Myocyte (in vitro differentiated cells): ENCODE measurements at places on chromosomes 5 and 9. TPM values are rescaled to one million over a fixed set of nuclear protein-coding genes. Genes with fewer than 3 reads are reported as not detected.

DNA sequence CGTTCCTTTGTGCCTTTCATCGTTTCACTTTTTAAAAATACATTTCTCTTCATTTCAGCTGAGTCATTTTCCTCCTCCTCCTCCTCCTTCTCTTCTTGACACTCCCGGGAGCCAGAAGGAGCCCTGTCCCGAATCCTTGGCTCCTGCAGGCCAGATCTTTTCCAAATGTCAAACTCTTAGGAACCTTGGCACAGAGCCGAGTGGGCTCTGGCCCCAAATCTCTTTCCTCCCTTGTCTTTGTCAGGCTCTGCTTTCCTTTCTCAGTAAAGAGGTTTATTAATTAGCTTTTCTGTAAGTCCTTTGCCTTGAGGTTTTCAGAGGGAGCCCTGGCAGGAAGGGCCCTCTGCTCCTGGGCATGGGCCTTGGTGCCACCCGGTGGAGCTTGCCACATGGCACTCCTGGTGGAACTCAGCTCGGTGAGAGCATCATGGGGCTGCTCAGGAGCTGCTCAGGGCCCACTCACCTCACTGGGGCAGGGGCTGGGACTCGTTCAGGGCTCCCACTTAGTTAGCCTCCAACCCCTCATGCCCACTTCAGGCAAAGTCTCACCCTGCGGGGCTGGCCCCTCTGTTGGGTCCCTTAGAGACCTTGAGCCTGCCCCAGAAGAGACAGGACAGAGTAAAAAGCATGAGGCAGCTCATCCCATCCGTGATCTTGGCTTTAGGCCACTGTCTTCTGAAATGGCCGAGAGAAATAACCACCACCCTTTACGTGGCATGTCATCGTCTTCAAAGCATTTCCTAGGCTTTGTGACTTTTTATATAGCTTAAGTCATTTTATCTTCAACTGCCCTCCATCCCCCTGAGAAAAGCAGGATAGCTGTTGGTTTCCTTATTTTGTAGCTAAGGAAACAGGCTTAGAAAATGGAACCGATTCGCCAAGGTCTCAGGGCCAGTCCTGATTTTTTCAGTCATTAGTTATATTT, 17.1 kb downstream of the STC2 start:
- peak; percentile 33 for DNase-seq

Gene TMEM252
- total RNA-seq = not detected in 2 replicates

DNA sequence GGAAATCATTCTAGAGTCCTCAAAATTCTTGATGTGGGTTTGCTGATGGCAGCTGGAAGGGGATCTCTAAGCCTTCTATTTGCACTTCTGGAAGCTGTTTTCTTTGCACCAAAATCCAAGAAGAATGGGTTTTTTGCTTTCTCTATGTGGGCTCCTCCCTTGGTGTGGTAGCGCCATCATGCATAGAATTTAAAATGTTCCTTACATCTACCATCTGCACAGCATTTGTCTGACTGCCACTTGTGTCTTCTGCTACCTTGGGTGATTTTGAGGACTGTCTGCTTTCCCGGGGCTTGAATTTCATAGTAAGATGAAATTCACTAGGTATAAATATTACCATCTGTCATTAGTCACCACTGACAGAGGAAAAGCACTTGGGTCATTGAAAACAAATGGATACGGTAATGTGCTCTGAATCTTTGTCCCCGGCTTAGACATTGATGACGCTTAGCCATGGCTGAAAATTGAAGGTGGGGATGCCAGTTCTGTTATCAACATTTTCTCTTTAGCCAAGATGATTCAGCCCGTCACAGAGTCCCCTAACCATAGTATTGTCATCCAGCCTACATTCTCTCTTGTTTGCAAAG, 30.0 kb downstream of the SNX30 start:
- DNase-seq = peak; percentile 10

Gene PLPPR1
- total RNA-seq = 0.31 and 1.2 TPM in 2 replicates

Gene KLF4
- 4.9 and 7.8 TPM in 2 replicates for total RNA-seq

DNA sequence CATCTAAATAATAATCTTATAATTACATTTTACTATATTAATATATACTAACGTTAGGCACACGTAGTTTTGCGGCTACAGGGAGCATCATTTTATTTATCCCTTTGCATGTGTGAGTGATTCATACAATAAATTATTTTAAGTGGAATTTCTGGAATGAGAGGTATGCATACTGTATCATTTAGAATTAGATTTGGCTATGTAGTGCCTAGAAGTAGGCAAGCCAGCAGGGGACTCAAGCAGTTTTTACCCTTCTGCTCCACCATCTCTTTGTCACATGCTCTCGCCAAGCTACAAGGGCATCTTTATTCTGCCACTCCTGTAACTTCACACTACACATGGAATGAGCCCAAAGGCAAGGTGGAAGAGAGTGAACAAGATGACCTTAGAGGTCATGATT, 60.8 kb downstream of the MEGF10 start:
- DNase-seq = peak; percentile 34

Gene C1QTNF2
- total RNA-seq = 2.5 and 3.3 TPM in 2 replicates

- no peak for DNase-seq
Observed at GRCh38 chr5:17415321-17415758, 82.7 kb upstream of the TAF11L2 start.

DNA sequence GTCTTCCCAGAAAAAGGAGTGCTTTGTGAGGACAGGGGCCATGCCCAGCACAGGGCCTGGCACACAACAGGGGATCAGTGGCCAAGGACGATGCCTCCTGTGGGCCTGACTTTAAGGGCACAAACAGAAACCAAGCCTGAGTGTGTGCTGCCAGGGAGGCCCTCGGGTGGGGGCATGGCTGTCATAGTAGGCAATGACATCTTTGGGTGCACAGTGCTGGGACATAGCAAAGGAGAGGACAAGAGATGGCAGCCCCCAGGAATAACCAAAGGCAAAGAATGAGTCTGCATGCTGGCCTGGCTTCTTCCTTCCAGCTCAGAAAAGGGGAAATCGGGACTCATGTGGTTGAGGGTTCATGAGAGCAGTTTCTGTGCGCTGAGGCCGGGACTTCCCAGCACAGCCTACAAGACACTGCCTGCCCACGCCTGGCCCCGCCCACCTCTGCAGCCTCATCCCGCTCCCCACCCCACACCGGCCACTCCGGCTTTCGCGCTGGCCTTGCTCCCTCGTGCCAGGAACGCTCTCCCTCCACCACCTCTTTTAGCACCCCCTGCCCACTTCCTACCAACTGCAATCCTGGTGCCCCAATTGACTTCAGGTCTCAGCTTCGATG, 13.8 kb upstream of the LHX2 start:
- DNase-seq = no peak

GRCh38 chr9:112348257-112349007, 15.0 kb upstream of the PTBP3 start:
- DNase-seq = peak; percentile 65

DNA sequence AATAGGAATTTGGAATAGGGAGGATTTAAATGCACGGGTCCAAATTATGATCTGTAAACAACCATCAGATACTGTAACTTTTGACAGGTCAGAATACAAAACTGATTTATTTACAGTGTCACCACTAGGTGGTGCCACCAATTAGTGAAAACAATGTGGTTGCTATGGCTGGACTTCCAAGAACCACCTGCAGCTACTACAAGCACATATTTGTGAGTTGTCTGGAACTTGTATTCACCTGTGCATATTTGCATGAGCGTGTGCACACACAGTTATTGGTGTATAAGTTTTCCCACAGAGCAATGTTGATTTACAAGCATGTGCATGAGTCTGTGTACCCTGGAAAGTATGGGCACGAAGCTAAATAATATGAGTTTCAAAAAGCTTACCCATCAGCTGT, 3.0 kb upstream of the HRCT1 start:
- DNase-seq = peak; percentile 68

Gene CDC23
- 31.6 and 33.2 TPM in 2 replicates for total RNA-seq

DNA sequence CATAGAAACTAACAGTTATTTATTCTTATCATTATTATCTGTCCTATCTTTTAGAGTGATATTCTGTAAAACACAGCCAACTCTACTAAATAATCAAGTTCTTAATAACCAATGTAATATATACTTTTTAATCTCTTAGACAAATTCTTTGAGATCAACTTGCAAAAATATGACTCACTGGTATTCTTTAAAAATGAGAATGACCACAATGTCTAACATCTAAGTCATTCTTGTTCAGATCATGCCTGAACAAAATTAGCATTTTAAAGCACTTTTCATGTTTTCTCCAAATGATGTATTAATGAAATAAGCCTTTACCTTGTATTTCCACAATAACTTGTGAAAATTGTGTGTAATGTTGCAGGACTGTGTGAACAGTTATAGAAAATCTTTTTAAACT, 356.9 kb upstream of the RGMB start:
- no peak for DNase-seq

GRCh38 chr5:14201325-14202045, 58.3 kb downstream of the TRIO start:
- no peak for DNase-seq

- no peak for DNase-seq
Observed at GRCh38 chr9:112890106-112891081, at the start of gene SLC46A2. Gene SLC46A2 (minus strand): TSS chr9:112890876. CDS start chr9:112890681, 195 bp downstream.

DNA sequence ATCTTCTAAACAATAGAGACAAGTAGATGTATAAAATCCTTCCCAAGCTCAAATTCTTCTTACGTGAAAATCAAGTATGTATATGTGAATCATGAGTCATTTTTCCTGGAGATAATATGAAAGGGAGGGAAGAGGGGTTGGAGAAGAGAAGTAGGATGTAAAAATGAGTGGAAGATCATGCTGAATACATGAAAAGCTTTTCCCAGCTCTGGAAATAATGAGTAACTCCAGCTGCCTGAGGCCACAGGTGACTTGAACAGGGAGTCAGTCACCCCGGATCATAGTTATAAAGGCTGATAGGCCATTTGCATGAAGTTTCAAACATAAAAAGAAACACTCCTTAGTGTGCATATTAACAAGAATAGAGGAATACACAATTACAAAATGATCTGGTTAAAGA, 486.7 kb downstream of the EFNA5 start:
- peak; percentile 9 for DNase-seq

Gene ATG10
- total RNA-seq = 8.2 and 10.7 TPM in 2 replicates

Gene ADGRD2
- total RNA-seq = not detected in 2 replicates

DNA sequence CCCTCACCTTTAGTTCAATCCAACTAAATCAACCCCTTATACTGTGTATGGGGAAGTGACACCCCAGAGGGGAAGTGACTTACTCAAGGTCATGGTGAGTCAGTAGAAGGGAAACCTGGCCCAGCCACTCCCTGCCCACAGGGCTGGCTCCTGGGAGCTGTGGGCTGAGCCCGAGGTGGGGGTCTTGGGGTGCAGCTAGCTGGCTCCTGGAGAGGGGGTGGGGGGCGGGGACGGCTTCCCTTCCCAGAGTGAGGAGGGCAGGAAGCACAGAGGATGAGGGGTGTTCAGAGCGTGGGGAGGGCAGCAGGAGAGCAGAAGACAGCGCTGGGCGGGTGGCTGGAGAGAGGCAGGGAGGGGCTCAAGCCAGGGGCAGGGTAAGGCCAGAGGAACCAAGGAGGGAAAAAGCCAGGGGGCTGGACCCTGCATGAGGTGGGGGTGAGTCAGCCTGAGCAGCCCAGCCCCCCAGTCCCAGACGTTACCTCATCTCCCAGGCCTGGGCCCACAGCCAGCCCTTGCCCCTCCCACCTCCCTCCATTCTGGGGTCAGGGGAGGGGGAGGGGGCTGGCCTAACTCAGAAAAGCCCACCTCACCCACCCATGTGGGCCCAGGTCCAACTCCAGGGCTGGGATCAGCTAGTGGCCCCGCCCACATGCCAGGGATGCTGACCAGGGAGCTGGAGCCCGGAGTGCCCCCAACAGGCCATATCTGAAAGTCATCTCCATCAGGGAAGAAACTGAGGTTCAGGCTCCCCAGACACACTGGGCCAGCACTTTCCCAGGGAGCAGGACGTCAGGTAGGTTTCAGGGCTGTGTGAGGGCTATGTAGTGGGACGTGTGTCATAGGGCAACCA, 2.8 kb downstream of the PDLIM7 start:
- DNase-seq = peak; percentile 85

- DNase-seq = peak; percentile 38
Observed at GRCh38 chr9:105053209-105053652, 125.3 kb upstream of the ABCA1 start.

DNA sequence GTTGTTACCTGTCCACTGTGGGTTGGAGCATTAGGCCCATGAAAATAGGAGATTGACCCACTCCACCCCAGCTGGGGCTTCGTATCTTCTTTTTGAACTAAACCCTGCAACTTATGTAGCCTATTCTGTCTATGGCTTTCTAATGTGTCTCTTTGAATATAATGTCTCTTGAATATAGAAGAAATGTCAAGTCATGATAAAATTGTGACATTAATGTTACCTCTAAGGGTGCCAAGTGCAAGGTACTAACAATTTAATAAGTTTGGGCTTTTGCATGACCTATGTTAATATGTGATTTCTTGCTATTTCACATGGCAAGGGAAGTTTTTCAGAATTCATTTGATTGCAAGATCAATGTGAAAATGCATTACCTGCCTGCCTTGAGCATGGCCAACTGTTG, 40.4 kb upstream of the PUM3 start:
- DNase-seq = no peak

Gene GGTA1
- total RNA-seq = not detected in 2 replicates

- no peak for DNase-seq
Observed at GRCh38 chr5:142998316-142999020, 228.3 kb downstream of the ARHGAP26 start.

- DNase-seq = peak; percentile 68
Observed at GRCh38 chr5:28523888-28524635, 1485.7 kb upstream of the CDH9 start.
